ENCODE measurements at places on chromosomes 11 and 22.

GRCh38 chr11:1242289-1242688, 19.4 kb downstream of the MUC5B start:
- no peak for DNase-seq

GRCh38 chr11:71999798-72000197, 1.1 kb downstream of the IL18BP start:
- no peak for DNase-seq

- no peak for DNase-seq
These were observed 817.7 kb downstream of the TBC1D22A start for GRCh38 chr22:47580121-47580520.

DNA sequence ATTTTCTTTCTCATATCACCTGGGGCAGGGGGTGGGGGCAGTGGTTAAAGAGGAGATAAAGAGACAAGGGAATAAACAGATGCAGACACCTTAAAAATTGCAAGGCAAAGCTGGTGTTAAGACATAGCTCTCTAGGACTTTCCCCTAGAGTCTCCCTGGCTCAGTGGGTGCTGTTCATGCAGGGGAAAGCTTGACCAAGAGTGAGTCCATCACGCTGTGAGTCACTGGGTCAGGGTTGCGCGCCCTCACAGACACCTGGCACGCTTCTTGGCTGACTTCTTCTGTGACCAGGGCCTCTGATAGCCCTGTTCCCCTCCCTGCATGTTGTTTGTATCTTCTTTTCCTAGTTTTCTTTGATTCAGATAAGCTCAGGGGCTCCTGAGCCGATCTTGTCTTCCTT, 31.9 kb downstream of the COMMD9 start:
- no peak for DNase-seq

- DNase-seq: no peak
These were observed 161.9 kb upstream of the TRPC6 start for GRCh38 chr11:101745756-101746155.

DNA sequence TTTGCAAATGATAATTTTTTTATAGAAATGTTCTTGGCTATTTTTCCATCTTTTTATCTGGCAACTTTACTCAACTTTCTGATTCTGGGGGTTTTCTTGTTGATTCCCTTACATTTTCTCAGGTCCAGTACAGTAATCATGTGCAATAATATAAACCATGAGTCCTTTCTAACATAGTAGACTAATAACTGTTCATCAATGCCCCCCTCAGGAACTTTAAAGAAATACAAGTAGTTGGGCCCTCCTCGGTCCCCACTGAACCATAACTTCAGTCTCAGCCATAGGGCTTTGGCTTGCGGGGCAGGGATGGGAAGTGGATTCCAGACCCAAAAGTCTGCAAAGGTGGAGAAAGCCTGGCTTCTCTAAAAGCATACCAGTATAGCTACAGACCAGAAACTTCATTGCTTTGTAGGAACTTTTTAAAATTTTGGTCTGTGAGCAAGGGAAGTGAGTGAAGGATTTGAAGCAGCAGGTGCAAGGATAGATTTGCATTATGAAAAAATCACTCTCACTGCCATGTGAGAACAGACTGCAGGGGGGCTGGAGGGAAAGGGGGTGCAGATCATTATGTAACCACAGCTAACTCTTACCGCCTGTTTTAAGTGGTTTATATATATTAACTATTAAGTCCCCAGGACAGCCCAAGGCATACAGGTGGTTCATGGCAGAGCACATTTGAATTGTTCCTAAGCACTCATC, 10.4 kb upstream of the TUB start:
- DNase-seq: no peak

DNA sequence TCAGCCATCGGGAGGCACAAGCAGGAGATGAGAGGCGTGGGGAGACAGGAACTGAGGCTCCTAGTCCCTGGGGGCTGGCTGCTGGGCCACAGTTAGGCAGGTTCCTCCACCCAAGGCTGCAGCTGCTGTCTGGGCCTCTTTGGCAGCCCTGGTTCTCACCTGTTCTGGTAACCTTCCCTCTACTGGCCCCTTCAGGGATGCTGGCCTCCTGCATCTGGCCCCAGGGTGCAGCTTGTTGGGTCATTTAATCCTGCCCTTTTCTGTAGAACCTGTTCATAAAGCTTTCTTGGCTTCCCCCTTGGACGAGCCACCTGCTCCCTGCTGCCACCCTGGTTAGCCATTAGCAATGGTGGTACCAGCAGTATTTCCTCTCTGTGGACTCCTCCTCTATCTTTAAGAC, 5.5 kb downstream of the USH1C start:
- no peak for DNase-seq

DNA sequence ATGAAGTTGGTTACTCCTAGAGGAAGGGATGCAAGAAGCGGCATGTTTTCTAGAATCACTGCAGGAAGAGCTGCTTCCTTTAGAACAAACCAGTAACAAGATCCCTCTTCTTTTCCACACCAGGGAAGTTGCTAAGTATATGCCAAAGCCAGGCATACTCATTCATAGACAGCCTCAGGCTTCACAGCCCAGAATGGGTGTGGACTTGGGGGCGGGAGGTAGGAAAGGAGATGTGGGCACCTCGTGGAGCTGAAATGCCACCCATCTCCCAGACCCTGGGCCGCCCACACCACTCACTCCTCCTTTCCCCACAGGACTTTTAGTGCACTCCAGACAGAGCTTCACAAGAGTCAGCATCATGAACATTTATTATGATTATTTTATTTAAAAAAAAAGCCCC, 16.0 kb upstream of the TMEM121B start:
- DNase-seq: no peak

- DNase-seq: no peak
These were observed 341.5 kb downstream of the SHANK2 start for GRCh38 chr11:70910835-70911234.

DNA sequence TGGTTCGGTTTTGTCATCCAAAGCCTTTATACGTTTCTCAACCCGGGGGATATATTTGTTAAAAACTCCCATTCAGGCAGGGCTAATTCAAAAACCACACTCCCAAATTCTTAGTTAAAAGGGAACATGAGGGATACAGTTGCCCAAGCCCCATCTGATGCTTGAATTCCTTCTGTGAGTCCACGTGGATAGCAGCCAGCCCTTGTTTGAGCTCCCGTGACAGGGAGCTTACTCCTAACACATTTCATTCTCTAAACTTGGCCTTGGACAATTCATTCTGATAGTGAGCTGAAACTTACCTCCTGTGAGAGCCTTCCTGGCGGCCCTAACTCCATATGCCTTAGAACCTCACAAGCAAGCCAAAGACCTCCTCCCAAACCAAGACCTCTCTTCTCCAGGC, 357.5 kb downstream of the TENM4 start:
- DNase-seq: no peak

GRCh38 chr11:5283882-5284281, 14.1 kb upstream of the HBE1 start:
- no peak for DNase-seq

DNA sequence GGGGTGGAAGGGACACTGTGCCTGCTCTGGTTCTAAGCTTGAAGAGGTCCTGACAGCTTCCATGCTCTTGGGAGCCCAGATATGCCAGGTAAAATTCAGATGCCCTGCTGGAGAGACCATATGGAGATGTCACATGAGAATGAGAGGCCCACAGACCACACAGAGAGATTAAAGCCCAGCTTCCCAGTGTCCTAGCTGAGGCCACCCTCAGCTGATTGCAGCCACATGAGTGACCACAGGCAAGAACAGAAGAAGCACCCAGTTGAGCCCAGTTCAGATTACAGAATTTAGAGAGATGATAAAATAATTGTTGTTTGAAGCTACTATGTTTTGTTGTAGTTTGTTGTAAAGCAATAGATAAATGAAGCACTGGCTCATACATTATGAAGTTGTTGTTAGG, 14.4 kb upstream of the PVALB start:
- no peak for DNase-seq

DNA sequence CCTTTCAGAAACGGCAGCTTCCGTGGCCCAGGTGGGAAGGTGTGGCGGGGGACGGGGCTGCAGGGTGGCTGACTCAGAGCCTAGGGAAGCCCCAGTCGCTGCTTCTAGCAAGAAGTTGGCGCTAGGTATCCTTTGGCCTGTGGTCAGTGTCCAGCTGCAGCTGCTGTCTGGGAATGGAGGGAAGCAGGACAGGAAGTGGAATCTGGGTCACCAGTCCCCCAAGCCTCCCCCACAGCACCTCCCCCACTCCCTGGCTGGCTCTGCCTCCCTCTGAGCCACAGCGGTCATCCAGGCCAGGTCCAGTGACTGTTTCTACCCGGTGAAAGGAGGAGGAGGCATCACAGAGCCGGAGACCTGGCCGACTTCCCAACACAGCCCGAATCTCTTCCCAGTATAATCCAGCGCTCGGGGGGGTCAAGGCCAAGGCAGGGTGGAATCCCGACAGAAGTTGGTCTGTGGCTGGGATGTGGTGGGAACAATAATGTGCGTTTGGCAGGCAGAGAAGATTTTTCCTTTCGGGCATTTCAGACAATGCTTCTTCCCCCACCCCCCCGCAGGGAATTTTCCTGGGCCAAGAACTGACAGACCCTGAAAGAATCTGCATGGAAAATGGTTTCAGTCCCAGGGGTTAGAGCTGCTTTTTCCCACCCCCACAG, 45.1 kb downstream of the C11orf96 start:
- peak; percentile 55 for DNase-seq

DNA sequence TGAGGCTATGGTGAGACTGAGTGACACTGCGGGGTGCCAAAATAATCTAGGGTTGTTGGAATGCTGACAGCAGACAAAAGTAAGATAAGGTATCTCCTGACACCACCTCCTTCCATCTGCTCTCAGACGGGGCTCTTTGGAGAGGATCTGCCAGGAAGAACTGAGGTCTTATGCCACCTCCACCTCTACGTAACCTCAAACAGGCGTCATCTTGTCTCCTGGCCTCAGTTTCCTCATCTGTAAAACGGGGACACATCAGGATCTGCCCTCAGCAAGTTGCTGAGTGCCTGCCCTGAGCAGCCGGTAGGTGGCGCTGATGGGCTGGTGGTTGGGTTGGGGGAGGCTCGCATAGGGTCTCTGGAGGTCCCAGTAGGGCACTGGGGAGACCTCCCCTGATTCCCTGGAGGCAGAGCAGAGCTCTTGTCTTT, 1.7 kb upstream of the MYEOV start:
- no peak for DNase-seq

- DNase-seq: peak; percentile 72
These were observed at the start of gene SGSM1 for GRCh38 chr22:24805790-24806662. Gene SGSM1 (plus strand): TSS chr22:24806211. CDS start chr22:24806326, 115 bp downstream.

GRCh38 chr11:63764340-63764678, 4.3 kb downstream of the ZFTA start:
- no peak for DNase-seq

DNA sequence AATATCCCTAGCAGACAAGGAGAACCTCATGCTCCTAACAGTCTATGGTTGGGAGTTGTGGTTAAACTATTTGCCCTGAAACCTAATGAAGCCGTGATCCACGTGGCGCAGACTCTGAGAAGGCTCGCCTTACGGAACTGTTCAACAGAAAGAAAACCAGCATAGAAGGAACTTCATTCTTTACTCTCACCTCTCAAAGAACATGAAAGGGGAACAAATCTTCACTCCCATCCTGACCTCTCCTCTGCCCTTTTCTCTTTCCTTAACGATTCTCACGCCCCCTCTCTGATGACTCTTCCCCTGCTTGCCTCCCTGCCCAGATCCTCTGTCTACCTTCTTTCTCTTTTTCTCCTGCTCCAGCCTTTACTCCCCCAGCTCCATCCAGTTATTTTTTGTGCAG, 54.2 kb downstream of the IRAG1 start:
- no peak for DNase-seq

- DNase-seq: no peak
These were observed 59.4 kb upstream of the FTH1 start for GRCh38 chr11:62026739-62027370.

DNA sequence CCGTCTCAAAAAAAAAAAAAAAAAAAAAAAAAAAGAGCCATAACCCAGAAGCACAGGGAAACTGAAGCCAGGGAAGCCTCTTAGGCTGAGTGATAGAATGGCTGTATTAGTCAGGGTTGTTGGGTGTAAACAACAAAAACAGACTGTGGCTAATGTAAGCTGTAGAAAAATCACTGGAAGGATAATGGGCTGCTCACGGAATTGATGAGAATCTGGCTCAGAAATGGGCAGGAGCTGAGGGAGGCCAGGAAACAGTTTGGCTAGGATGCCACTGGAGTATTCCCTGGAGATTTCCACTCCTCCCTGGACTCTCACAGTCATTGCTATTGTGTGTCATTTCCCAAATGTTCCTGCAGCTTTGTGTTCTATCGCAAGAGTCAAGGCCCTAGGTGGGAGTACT, 22.4 kb downstream of the SLC22A6 start:
- no peak for DNase-seq

DNA sequence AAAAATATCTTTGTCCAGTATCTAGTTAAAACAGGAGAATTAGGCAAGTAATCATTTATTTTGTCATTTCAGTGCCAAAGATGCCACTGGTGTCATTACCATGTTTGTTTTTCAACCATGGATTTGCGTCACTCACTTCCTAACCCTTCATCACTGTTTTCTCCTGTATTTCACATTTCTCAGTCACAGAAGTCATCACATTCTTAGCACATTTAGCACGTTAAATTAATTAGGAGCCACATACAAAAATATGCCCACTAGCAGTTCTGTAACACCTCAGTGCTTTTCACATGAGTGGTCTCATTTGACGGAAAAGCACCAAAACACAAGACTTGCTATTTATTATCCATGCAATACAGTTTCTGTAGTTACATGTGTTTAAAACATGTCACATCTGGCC, 546.0 kb downstream of the METTL15 start:
- DNase-seq: no peak

- DNase-seq: peak; percentile 56
These were observed 25.8 kb upstream of the MPPED1 start for GRCh38 chr22:43385770-43386641.

- no peak for DNase-seq
These were observed 111.5 kb upstream of the ZBED5 start for GRCh38 chr11:10969387-10969786.

GRCh38 chr11:72189455-72190250, 2.3 kb upstream of the FOLR1 start:
- DNase-seq: peak; percentile 47

- peak; percentile 16 for DNase-seq
These were observed 8.6 kb downstream of the MRPL11 start for GRCh38 chr11:66429983-66430602.

GRCh38 chr11:107676336-107677057, 35.4 kb downstream of the SLN start:
- no peak for DNase-seq
